OCI-LY7 (cell line): ENCODE measurements at places on chromosomes 2 and 18. TPM values are rescaled to one million over a fixed set of nuclear protein-coding genes. Genes with fewer than 3 reads are reported as not detected.

Gene ADD2
- total RNA-seq, result not detected in 2 replicates

Gene ZNF521
- total RNA-seq, result 2.8 and 4.0 TPM in 2 replicates

Gene RPRM
- not detected in 2 replicates for total RNA-seq

Gene FHL2
- 0.26 TPM in 1 of 2 replicates, not detected in the other for total RNA-seq

Gene ARID5A
- 5.7 and 6.0 TPM in 2 replicates for total RNA-seq

Gene MAPK4
- total RNA-seq, result not detected in 2 replicates

Gene ANXA4
- total RNA-seq, result 3.5 and 3.6 TPM in 2 replicates

Gene FIGLA
- total RNA-seq, result not detected in 2 replicates

Gene COLEC11
- total RNA-seq, result 1.1 and 1.7 TPM in 2 replicates

Gene REG1B
- not detected in 2 replicates for total RNA-seq

Gene EML6
- total RNA-seq, result 310 and 338 TPM in 2 replicates

Gene RETREG2
- 74.6 and 88.2 TPM in 2 replicates for total RNA-seq

Gene ALPI
- not detected in 2 replicates for total RNA-seq

Gene MC2R
- total RNA-seq, result not detected in 2 replicates

Gene FBXO48
- 6.8 and 8.5 TPM in 2 replicates for total RNA-seq

Gene LBX2
- total RNA-seq, result not detected in 2 replicates

Gene FSHR
- not detected in 2 replicates for total RNA-seq

Gene PTPRN
- not detected in 2 replicates for total RNA-seq

GRCh38 chr2:35428548-35428947 is 927.0 kb upstream of the CRIM1 start:
- DNase-seq, result peak; percentile 32

GRCh38 chr18:41850781-41851180 is 104.3 kb upstream of the PIK3C3 start:
- DNase-seq, result no peak

GRCh38 chr2:168181825-168182224 is 65.6 kb downstream of the STK39 start:
- DNase-seq, result no peak

GRCh38 chr2:45009303-45009927 is at the start of gene SIX2:
Gene SIX2, minus strand, starts transcription at chr2:45009452. Its CDS starts 342 bp downstream, at chr2:45009110.
- no peak for DNase-seq

- no peak for DNase-seq
Observed at GRCh38 chr2:72155151-72155550, 7.5 kb upstream of the CYP26B1 start.

DNA sequence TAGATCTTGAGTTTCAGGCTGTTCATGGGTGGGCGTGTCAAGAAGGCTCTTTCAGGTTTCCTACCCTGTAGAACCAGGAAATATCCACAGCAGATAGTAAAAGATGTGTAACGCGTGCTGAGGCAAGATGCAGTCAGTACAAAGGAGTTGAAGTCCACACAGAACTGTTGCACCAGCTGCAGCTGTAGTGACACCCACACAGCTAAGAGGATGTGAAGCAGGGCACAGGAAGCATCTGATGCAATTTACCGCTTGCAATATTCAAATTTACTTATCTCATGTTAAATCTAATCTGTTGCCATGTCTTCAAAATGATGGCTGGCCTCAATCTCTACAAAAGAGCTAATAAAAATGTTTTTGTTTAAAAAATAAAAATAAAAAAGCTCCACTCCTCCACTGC is 132.8 kb downstream of the ARHGAP15 start:
- peak; percentile 83 for DNase-seq

- no peak for DNase-seq
Observed at GRCh38 chr2:85720533-85720932, 26.4 kb downstream of the GNLY start.

DNA sequence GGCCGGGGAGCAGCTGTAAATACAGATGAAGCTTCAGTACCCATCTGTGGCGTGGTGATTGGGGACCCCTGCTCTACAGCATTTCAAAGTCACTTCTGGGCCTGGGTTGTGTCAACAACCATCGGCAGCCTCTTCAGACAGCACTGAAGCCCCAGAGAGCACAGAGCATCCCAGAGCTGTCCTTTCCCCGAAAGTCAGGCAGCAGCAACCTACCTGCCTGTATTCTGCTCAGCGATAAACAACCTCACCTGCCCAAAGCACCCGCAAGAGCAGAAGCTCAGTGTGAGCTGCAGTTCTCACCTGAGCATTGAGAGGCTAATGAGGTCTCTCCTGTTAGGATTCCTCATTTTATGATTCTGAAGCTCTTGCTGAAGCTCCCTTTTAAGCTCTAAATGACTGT is 19.3 kb downstream of the TRABD2A start:
- no peak for DNase-seq

DNA sequence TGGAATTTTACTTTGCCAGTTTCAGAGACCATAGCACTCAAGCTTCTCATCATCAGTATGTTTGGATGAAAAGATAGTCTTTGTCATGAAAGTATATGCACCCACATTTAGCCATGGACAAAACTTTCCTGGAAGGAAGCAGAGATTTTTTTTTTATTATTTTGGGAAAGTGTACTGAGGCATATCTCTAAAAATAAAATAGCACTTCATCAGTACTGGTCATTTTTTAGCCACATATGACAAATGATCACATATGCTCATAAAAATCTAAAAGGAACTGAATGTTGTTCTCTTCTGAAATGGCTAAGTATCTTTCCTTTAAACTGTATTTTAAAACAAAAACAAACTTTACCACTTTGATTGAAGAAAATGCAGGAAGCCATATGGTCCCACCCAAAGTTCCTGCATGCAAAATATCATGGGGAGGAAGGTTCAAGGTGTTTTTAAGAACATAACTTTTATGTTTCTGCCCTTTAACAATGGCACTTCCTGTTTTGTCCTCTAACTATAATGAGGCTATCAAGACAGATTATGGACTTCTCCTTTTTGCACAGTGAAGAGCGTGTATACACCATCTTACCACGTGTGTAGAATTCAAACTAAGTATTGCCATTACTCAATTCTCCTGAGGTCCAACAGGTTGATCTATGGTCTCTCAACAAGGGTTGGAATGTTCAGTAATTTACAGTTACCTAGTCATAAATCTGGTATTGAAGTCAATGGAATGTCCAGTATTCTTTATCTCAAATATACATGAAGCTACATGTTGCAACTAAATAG is 77.1 kb upstream of the SLC39A10 start:
- peak; percentile 84 for DNase-seq

- DNase-seq, result peak; percentile 6
Observed at GRCh38 chr2:119879502-119879901, 119.8 kb downstream of the PTPN4 start.

GRCh38 chr2:185811580-185811979 is 73.0 kb downstream of the FSIP2 start:
- no peak for DNase-seq

GRCh38 chr2:26352892-26353291 is 6.3 kb upstream of the ADGRF3 start:
- no peak for DNase-seq

GRCh38 chr18:50268022-50268747 is 1.9 kb upstream of the CFAP53 start:
- DNase-seq, result peak; percentile 75

DNA sequence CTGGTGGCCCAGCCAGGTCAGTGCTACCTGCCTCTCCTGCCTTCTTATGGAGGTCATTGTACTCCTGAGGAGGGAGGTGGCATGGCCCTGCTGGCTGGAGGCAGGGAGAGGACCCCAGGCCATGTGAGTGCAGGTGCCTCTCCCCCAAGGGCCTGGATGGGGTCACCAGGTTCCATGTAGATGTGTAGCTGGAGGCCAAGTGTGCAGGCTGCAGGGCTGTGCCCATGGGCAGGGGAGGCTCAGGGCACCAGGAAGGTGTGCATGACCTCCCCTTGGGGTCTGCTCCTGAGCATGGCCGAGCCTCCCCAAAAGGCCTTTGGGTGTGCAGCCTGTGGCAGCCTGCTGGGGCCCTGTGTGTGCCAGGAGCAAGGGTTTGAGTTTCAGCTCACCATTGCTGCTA is 128.1 kb upstream of the HDAC4 start:
- no peak for DNase-seq

- no peak for DNase-seq
Observed at GRCh38 chr18:57432140-57432539, 3.0 kb upstream of the ONECUT2 start.

DNA sequence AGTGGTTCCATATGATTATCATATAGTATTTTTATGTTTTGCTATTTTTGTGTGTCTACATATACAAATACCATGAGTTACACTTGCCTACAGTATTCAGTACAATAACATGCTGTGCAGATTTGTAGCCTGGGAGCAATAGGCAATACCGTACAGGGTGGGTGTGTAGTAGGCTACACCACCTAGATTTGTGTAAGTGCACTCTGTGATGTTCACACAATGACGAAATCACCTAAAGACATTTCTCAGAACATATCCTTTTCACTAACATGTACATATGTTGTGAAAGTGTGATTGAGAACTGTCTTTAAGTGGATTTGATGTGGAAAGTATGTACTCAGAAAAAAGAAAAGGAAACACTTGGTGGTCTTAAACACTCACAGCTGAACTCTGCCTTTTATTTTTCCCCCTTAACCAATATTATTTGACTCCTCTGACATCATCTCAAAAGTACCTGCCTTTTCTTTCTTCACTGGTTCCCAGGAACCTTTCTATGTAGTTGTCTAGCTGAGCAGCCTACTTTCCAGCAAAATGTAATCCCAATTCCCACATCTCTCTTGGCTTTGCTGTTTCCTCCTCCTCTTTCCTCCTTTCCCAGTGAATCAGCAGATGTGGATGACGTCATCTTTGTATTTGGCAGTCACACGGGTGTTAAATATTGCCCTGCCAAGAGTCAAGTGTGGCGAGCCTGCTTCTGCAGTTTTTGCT is 47.7 kb downstream of the OSBPL6 start:
- no peak for DNase-seq

DNA sequence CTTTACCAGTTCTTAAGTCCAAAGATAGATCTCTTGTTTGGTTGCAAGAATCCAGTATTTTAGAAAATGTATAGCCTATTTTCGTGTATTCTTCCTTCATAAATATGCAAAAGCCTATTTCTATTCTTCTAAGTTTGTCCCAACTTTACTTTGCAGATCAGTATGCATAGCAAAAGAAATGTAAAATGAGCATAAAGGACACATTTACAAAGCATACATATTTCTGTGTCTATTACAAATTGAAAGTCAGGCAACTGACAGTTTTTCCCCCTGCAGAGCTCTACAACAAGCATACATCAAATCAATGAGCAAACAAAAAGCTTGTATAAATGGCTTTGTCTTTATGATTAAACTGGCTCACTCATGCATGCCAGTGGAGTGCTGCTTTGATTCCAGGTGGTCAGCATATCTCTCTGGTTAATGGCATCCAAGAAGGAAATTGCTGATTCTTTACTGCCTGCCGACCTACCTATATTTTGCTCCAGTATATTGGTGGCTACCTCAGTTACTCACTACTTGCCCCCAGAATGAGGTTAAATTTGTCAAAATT is 10.0 kb upstream of the VPS54 start:
- no peak for DNase-seq

DNA sequence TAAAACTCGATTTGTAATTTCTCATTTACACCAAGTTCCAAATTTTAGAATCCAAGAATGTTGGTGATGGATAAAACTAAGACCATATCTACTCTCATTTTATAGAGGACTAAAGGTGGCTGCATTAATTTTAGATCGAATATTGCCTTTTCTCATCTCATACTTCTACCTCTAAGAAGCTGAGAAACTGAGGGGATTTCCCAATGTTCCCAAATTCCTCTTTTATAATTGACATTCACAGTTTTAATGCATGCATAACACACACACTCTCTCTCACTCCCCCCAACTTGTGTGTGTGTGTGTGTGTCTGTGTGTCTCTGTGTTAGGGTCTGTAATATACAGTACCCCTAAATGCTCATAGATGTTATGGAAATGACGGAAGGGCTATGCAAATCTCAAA is 328.8 kb upstream of the SLC14A2 start:
- no peak for DNase-seq

GRCh38 chr2:23673830-23674679 is 252.9 kb downstream of the ATAD2B start:
- DNase-seq, result peak; percentile 29

DNA sequence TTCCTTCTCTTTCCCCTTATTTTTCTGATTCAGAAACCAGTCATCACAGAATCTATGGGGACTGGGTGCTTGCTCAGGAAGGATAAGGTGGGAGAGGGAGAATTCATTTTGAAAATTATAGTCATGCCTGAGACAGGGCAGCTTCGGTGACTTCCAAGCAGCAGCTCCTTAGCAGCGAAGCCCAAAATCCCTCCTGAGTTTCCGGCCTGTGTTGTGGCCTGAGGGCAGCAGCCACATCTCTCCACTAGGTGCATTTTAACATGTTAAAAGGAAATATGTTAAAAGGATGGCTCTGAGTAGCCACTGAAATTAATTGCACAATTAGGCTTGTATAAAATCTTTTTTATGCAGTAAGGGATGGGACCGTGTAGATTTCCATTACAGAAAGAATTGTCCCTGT is 207.0 kb upstream of the RAB12 start:
- DNase-seq, result no peak

DNA sequence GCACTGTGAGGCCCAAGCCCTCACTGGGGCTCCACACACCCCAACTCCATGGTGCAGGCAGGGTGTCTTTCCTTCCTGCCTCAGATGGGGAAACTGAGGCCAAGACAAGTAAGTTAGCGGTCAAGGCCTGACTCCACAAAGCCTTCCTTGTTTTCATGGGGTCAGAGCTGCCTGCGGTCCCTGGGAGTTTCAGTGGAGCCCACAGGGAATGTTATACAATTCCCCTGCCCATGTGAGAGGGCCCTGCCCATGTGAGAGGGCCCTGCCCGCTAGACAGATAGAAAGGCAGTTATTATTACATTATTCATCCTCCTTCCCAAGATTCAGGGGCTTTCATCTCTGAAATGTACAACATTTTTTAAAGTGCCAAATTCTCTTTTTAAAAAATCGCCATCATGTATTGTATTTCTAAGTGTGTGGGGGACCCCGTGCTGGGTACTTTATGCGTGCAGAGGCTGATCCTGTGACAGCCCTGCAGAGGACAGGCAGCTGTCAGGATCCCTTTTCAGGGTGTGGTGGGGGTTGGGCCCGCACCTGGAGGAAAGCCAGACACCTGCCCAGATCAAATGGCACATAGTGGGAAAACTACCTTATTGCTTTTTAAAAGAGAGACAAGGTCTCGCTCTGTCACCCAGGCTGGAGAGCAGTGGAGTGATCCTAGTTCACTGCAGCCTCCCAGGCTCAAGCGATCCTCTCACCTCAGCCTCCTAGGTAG is 23.4 kb downstream of the FBLN7 start:
- peak; percentile 13 for DNase-seq

- DNase-seq, result no peak
Observed at GRCh38 chr18:50099725-50100407, 95.1 kb downstream of the MYO5B start.

- no peak for DNase-seq
Observed at GRCh38 chr18:48763719-48764100, 187.1 kb downstream of the SMAD7 start.

- no peak for DNase-seq
Observed at GRCh38 chr2:6887751-6888192, 10.2 kb downstream of the RSAD2 start.

- no peak for DNase-seq
Observed at GRCh38 chr2:184261331-184261730, 337.0 kb upstream of the ZNF804A start.

GRCh38 chr18:79644666-79645057 is 34.9 kb upstream of the CTDP1 start:
- DNase-seq, result peak; percentile 11

GRCh38 chr18:53486296-53486695 is 738.2 kb downstream of the MBD2 start:
- no peak for DNase-seq

GRCh38 chr18:13612196-13612997 is 114.0 kb downstream of the FAM210A start:
- peak; percentile 96 for DNase-seq
